Panc1 (cell line): ENCODE measurements at places on chromosomes 13 and 19.
A peak's percentile ranks its signal among the peaks of the same experiment; 100 is the strongest.

DNA sequence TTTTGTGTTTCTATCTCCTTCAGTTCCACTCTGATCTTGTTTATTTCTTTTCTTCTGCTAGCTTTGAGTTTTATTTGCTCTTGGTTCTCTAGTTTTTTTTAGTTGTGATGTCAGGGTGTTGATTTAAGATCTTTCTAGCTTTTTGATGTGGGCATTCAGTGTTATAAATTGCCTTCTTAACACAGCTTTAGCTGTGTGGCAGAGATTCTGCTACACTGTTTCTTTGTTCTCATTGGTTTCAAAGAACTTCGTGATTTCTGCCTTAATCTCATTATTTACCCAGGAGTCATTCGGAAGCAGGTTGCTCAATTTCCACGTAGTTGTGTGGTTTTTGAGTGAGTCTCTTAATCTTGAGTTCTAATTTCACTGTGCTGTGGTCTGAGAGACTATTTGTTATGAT is 251.7 kb upstream of the HTR2A start:
- no peak for DNase-seq

GRCh38 chr13:53920916-53921315 is 892.3 kb downstream of the OLFM4 start:
- DNase-seq, result no peak

- no peak for DNase-seq
These were observed 4.9 kb downstream of the NAPA start for GRCh38 chr19:47509973-47510372.

GRCh38 chr13:48644141-48644540 is 9.6 kb upstream of the CYSLTR2 start:
- DNase-seq, result no peak

GRCh38 chr19:47107202-47107952 is 6.2 kb downstream of the ZC3H4 start:
- DNase-seq, result no peak

GRCh38 chr13:73751290-73751689 is 382.9 kb downstream of the KLF12 start:
- no peak for DNase-seq

DNA sequence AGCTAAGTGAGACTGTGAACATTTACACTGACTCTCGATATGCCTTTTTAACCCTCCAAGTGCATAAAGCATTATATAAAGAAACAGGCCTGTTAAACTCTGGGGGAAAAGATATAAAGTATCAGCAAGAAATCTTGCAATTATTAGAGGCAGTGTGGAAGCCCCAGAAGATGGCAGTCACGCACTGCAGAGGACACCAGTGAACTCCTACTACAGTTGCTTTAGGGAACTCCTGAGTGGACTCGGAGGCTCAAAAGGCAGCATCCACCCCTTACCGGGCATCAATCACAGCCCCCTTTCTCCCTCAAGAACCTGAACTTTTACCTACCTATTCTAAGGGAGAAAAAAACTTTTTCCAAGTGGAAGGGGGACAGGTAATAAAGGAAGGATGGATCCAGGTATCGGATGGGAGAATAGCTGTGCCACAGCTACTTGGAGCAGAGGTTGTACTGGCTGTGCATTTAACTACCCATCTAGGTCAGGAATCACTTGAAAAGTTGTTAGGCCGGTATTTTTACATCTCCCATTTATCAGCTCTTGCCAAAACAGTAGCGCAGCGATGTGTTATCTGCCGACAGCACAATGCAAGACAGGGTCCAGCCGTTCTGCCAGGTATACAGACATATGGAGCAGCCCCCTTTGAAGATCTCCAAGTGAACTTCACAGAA is 80.1 kb downstream of the ZNF486 start:
- peak; percentile 5 for DNase-seq

- DNase-seq, result no peak
These were observed 536.4 kb downstream of the IRS2 start for GRCh38 chr13:109249780-109250528.

DNA sequence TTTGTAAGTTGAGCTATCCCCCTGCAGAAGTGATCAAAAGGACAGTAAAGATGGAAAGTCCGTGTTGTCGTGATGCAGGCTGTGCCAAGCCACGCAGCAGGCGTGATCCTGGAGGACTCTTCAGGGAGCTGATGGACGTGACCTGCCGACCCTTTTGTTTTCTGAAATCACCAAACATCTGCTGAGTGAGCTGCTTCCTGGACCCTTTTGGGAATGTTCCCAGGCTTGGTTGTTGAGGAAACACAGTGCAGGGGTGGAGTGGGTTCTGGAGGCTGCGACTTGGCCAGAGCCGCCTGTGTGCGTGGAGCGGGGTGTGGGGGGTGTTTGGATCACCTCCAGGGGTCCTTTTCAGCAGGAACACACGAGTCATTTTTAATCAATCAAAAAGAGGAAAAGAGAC is 15.4 kb upstream of the CPAMD8 start:
- no peak for DNase-seq

DNA sequence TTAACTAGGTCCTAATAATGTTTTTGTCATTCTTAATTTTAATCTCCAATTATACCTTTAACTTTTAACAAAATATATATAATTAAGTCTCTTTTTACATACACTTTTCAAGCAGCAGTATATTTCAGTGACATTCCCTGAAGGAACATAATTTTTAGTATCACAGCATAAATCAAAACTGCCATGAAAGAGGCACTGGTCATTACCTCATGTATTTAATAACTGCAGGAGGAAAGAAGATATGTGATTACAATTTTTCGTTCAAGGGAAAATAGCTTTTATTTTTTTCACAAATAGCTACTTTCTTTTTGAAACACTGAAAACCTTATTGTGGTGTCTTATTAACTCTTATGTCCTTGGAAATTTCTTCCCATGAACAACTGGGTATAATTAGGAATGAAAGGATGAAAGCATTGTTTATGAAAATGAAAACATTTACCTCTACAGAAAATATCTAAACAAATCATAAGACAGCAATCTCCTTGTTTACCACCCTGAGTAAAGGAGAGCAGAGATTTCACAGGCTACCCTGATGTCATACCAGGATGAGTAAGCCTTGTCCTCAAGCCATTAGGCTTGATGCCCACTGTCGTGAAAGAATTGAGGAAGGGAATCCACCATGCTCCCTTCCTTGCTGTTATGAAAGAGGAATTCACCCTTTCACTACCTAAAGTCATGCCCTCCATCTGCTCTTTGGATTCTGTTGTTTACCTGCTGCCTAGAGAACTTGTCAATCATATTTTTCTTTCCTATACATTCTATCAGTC is 877.2 kb upstream of the PCDH20 start:
- DNase-seq, result no peak

- DNase-seq, result no peak
These were observed 5.0 kb upstream of the EML2 start for GRCh38 chr19:45643927-45644771.

DNA sequence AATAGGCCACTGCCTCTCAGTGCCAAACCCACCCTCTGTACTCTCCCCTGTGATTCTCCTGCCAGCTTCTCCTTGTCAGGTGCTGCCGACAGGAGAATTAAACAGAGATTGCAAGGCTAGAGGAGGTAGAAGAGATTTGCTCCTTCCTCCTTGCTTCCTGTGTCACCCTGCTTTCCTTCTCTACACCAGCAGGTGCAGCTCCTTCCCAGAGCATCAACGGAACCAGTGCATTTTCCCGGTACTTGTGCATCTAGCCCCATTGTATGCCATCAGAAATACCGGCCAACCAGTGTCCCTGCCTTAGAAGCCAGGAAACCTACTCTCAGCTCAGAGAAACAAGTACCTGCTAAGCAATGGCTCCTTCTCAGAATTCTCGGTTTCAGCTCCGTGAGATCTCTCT is 253.2 kb downstream of the SUCLA2 start:
- no peak for DNase-seq
